NCI-H446 (cell line): ENCODE measurements at places on chromosomes 6 and 20.

- no peak for DNase-seq
Measured at GRCh38 chr6:143507358-143508145, 4.0 kb downstream of the FUCA2 start.

DNA sequence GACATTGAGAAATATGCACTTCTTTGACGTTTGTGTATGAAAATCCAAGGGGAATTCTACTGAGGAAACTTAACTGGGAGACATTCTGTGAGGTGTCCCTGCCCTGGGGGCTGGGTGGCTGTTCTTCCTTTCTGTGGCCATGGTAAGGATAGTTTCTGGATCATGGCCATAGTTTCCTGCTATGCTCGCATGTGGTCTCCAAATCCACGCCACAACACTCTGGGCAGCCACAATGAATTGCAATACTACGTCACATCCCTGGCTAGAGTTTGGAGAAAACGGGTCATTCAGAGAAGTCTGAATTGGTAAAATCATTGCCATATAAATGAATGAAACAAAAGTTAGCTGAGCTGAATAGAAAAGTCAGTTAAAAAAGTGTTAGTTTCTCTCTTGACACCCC lies 230.6 kb downstream of the UTRN start:
- no peak for DNase-seq

DNA sequence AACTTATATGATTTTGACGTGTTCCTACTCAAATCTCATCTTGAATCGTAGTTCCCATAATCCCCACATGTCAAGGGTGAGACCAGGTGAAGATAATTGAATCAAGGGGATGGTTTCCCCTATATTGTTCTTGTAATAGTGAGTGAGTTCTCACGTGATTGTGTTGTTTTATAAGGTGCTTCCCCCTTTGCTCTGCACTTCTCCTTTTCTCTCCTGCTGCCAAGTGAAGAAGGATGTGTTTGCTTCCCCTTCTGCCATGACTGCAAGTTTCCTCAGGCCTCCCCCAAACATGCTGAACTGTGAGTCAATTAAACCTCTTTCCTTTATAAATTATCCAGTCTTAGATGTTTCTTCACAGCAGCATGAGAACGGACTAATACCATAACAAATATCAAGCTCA lies 83.2 kb downstream of the MANEA start:
- DNase-seq, result no peak

GRCh38 chr20:46111028-46111835 lies 6.9 kb upstream of the CD40 start:
- no peak for DNase-seq

DNA sequence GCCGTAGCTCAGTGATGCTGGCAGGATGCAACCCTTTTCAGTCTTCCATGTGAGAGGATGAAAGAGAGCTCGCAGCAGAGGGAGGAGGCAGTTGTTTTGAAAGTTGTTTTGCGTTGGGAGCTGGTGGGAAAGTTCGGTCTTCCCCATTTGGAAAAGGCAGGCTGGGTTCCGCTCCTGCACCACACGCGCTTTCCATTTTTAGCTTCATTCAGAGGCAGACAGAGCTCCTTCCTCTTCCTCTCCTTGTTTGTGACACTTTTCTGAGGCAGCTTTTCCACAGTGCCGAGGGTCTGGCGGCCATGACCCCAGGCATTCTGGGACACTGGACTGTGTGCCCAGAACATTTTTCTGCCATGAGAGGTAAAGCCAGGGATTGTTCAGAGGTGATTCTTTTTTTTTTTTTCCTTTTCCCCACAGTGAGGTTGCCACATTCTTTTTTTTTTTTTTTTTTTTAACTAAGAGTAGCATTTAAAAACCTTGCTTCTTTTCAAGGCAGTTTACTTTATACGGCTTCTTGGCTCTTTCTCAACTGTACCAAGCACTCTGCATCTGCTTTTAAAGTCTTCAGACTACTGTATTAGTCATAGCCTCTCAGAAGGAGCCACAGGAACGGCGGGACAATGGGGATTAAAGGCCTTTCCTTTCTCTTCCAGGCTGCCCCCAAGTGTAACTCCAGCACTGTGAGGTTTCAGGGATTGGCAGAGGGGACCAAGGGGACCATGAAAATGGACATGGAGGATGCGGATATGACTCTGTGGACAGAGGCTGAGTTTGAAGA lies 1.6 kb downstream of the PRDM1 start:
- no peak for DNase-seq

DNA sequence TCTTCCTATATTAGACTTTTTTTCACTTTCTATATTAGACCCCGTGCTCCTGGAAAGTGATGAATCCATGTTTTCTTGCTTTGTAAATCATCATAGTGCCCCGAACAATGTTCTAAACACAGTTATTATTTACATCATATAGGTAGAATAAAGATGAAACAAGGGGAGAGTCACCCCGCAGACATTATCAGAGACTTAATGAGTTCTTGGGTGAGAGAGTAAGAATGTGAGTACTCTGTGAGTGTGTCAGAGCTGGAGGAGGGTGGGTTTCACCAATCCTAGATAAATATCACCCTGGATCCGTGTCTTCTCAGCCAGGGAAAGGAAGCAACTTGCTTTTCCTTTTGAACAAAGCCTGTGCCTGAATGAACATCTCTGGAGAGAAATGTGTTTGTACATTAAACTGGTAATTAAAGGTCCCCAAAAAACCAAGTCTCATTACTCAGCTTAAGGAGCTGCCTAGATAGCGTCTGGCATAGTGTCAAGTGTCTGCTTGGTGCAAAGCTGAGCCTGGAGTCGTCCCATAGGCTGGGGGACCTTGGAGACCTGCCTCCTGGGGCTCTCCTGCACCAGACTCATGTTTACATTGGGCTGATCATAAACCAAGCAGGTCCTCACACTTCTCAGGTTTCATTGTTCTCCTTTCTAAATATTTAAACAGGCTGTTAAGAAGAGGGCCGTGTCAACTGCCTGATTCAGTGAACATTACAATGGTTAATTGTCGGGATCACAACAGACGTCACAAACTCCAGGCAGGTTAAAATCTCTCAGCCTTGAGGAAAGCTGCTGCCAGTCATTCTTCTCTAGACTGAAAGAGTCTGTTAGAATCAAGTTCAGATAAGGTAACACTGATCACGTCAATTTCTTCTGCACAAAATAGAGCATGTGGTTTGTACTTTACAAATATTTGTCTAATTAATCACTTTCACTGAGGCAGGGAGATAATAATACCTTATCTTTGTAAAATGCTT lies 179.7 kb upstream of the MYLIP start:
- DNase-seq, result no peak

DNA sequence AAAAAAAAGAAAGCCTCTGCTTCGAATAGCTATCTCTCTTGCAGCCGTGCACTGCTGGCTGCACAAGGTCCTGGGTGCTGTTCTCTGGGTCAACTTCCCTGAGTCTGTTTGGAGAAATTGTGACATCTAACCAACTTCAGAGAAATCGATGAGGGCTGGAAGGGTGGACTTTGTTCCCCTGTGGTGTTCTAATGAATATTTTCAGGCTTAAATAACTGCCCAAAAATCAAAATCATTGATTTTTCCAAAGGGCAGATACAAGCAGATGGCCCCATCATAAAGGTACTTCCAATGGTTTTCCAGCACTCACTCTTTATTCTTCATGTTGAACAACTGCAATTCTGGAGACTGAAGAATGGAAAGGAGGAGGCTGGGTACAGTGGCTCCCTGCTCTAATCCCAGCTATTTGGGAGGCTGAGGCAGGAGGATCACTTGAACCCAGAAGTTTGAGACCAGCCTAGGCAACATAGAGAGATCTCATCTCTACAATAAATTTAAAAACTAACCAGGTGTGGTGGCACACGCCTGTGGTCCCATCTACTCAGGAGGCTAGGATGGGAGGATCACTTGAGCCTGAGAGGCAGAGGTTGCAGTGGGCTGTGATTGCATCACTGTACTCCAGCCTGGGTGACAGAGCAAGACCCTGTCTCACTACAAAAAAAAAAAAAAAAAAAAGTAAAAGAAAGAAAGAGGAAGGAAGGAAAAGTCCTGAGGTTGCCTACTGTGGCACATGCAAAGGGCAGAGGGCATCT lies 59.1 kb downstream of the FOXA2 start:
- no peak for DNase-seq

- DNase-seq, result no peak
Measured at GRCh38 chr6:22807818-22808217, 238.5 kb downstream of the HDGFL1 start.

DNA sequence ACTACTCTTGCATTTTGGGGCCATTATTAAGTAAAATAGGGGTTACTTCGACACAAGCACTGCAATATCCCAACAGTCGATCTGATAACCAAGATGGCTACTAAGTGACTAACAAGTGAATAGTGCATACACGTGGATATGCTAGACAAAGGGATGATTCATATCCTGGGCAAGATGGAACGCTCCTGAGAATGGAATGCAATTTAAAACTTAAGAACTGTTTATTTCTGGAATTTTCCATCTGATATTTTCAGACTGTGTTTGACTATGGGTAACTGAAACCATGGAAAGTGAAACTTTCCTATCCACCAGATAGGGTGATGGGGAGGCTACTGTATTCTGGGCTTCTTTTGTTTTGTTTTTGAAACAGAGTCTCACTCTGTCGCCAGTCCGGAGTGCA lies 66.5 kb downstream of the ILRUN start:
- DNase-seq, result no peak

- no peak for DNase-seq
Measured at GRCh38 chr6:109961611-109962041, 16.5 kb upstream of the GPR6 start.

DNA sequence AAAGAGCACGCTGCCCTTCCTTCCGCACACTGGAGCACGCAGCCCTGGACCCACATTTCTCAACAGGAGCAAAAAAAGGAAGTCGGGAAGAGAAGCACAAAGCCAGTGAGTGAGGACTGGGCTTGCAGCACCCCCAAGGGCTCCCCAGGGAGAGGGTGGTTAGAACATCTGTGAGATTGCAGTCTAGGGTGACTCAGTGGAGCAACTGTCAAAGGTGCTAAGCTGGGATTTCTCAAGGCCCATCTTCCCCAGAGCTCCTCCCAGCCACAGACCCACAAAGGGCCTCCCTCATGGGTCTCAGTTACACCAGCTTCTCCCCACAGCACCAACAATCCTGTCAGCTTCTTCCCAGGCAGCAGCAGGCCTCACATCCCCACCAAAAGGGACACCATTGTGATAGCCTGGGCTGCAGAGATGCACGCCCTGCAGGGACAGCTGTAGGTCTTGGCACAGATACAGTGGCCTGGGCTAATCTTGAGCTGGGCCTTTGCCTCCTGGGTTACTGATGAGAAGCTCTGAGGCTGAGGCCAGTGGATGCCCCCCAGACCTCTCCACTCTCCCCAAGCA lies 39.6 kb upstream of the CD93 start:
- no peak for DNase-seq

GRCh38 chr20:32667027-32667426 lies 6.7 kb downstream of the C20orf203 start:
- DNase-seq, result no peak

DNA sequence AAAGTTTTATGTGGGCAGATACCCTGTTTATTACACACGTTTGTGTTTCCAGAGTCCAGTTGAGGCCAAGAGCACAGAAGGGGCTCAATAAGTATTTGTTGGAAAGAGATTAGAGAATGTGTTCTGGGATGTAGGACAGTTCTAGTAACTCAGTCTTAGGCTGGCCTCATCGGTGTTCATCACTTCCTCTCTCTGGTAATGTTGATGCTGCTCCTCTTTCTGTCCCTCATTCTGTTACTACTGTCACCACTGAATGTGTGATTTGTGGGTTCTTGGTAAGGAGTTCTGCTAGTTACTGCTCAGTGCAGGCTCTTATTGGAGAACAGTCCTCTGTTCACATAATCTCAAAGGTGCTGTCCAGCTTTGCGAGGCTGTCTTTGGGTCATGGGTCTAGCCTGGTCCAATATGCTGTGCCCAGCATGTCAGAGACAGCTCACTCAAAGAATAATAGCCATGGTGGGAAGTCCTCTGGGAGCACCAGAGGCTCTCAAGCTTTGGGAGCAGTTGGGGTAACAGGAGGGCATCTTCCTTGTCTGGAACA lies 1.3 kb downstream of the RFPL4B start:
- no peak for DNase-seq

DNA sequence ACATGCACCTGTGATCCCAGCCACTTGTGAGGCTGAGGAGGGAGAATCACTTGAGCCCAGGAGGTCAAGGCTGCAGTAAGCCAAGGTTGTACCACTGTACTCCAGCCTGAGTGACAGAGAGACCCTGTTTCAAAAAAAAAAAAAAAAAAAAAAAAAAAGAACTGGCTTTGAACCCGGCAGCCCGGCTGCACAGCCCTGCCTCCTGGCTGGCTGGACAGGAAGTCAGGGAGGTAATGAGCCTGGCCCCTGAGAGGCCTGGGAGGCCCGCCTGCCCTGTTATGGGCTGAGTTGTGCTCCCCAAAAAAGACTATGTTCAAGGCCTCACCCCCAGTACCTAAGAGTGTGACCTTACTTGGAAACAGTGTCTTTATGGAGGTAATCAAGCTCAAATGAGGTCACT lies 65.6 kb downstream of the ABHD12 start:
- DNase-seq, result no peak

GRCh38 chr6:127164565-127164964 lies 46.1 kb downstream of the RSPO3 start:
- DNase-seq, result no peak

DNA sequence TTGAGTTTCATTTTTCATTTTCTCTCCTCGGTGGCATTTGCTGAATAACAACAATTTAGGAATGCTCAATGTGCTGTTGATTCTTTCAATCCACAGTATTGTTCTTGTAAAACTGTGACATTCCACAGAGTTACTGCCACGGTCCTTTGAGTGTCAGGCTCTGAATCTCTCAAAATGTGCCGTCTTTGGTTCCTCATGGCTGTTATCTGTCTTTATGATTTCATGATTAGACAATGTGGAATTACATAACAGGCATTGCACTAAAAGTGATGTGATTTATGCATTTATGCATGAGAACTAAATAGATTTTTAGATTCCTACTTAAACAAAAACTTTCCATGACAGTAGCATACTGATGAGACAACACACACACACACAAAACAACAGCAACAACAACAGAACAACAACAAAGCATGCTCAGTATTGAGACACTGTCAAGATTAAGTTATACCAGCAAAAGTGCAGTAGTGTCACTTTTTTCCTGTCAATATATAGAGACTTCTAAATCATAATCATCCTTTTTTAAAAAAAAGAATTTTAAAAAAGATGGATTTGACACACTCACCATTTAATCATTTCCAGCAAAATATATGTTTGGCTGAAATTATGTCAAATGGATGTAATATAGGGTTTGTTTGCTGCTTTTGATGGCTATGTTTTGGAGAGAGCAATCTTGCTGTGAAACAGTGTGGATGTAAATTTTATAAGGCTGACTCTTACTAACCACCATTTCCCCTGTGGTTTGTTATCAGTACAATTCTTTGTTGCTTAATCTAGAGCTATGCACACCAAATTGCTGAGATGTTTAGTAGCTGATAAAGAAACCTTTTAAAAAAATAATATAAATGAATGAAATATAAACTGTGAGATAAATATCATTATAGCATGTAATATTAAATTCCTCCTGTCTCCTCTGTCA lies 88.1 kb downstream of the SNAP25 start:
- no peak for DNase-seq

GRCh38 chr6:164478426-164478825 lies 831.0 kb downstream of the C6orf118 start:
- DNase-seq, result no peak

- peak; percentile 63 for DNase-seq
Measured at GRCh38 chr6:37517411-37517812, 17.7 kb upstream of the CCDC167 start.
